SK-N-SH treated with all-trans-retinoic acid at 6 μM for 48 hours (cell line): ENCODE measurements at places on chromosomes 7 and 10.
A peak's percentile ranks its signal among the peaks of the same experiment; 100 is the strongest.

GRCh38 chr7:27155816-27156507 lies 513 bp downstream of the HOXA7 start:
- no peak for ATAC-seq

- no peak for ATAC-seq
Measured at GRCh38 chr10:110437761-110438341, 59.9 kb upstream of the DUSP5 start.

DNA sequence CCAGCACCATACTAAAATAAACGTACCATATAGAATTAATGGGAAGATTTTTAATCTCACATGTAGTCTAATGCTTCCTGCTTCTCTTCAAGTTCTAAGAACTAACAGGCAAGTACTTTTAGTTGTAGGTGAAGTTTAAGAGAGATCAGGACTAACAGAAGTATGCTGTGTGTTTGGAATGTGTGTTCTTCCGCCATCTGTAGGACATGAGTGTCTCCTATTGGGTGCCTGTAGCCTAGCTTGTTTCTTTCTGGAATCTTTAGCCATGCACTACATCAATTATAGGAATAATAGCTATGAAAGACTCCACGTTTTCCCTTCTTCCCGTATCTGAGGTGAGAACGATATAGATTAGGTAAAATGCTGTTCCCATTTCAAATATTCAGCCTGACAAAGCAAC lies 140.2 kb upstream of the AHR start:
- peak; percentile 50; the same call in 1 of the 3 replicates for ATAC-seq

DNA sequence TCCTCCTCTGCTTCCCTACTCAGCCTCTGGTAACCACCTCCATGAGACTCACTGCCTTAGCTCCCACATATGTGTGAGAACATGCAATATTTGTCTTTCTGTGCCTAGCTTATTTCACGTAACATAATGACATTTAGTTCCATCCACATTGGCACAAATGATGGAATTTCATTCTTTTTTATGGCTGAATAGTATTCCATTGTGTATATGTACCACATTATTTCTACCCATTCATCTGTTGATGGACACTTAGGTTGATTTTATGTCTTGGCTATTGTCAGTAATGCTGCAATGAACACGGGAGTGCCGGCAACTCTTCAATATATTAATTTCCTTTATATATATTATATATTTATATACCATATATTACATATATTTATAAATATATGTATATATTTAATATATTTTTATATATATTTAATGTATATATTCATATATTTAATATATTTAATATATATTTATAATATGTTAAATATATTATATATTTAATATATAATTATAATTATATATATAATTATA lies 1046.9 kb downstream of the DNAJB9 start:
- no peak for ATAC-seq

DNA sequence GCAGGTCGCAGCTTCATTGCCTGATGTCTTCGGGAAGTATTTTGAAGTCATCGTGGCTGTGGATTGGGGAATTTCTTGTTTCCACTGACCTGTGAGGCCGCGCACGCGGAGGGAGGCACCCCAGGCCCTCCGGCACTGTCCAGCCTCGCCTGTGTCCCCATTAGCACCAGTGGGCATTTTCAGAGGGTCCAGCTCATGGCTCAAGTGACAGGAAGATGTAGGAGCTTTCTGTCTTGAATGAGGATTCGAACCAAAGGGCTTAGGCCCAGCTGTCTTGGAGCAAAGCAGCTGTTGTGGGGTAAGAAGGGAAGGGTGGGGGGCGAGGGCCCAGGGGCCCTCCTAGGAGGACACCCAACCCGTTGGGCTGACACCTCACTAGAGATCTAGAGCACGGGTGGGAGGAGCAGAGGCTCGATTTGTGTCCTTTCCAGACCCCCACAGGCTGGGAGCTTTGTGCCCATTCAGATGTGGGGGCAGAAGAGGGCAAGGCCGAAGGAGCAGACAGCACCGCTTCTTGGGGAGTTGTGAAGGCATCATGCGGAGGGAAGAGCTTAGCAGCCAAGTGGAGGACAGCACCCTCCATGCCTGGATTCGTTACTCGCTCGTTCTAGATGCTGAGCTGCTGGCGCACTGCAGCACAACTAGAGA lies 914 bp downstream of the ZNF37A start:
- ATAC-seq, result no peak

- no peak for ATAC-seq
Measured at GRCh38 chr10:128573281-128573845, 447.1 kb upstream of the MKI67 start.

DNA sequence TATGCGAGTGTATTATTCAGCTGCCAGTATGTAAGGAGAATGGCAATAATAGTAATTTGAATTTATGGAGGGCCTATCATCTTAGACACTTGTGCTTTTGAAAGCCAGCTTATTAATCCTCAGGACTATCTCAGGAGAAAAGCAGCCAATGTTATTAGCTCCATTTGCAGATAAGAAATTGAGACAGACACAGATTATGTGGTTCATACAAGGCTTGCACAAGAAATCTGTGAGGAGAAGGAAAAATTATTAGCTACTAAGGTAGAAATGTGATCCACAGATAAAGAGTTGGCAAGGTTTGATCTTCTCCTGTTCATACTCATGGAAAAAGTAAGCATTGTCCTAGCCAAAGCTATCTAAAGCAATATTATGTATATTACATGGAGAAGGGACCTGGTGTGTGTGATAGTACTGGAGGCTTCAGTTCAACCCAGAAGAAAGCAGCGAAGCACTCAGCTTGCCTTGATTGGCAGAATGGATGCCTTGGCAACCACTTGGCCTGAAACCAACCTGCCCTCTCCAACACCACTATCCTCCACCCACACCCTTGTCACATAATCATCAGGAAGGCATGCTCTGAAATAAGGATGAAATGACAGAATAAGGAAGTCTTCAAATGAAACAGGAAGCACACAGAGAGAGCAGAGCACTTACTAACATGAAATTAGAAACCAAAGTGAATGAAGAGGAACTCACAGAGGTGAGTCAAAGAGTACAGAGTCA lies 18.0 kb downstream of the MACC1 start:
- ATAC-seq, result peak; percentile 93

- no peak for ATAC-seq
Measured at GRCh38 chr10:46314071-46314470, 27.3 kb downstream of the ANTXRL start.

DNA sequence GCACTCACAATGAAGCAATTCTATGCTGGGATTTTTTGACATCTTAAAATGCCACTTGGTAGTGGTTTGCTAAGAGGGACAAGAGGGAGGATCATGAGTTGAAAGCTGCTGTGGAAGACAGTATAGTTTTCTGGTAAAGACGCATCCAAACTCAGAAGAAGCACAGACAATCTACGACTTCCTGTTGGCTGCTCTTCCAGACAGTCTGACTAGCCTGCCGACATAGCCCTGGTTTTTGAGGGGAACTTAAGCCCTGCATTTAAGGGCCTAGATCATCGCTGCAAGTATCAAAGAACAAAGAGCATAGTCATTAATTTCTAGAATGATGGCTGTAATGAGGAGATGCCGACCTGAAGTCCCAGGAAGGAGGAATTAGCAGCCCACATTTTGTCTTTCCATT lies 99.9 kb upstream of the IKZF1 start:
- ATAC-seq, result no peak

DNA sequence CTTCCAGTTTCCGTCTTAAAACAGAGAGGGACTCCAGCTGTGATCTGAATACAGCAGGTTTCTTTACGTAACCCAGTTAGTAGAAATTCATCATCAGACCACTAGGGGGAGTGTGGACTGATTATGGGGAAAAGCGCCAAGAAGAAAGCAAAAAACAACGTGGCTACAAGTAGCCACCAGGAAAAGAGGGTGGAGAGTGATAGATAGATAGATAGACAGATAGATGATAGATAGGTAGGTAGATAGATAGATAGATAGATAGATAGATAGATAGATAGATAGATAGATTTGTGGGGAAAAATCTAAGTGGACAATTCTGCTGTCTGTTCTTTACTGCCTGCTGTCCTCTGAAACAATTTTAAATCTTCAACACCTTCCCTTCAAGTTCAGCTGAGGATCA lies 12.7 kb upstream of the AKR1B10 start:
- ATAC-seq, result peak; percentile 82

- ATAC-seq, result no peak
Measured at GRCh38 chr7:117227091-117227490, 95.8 kb downstream of the WNT2 start.

DNA sequence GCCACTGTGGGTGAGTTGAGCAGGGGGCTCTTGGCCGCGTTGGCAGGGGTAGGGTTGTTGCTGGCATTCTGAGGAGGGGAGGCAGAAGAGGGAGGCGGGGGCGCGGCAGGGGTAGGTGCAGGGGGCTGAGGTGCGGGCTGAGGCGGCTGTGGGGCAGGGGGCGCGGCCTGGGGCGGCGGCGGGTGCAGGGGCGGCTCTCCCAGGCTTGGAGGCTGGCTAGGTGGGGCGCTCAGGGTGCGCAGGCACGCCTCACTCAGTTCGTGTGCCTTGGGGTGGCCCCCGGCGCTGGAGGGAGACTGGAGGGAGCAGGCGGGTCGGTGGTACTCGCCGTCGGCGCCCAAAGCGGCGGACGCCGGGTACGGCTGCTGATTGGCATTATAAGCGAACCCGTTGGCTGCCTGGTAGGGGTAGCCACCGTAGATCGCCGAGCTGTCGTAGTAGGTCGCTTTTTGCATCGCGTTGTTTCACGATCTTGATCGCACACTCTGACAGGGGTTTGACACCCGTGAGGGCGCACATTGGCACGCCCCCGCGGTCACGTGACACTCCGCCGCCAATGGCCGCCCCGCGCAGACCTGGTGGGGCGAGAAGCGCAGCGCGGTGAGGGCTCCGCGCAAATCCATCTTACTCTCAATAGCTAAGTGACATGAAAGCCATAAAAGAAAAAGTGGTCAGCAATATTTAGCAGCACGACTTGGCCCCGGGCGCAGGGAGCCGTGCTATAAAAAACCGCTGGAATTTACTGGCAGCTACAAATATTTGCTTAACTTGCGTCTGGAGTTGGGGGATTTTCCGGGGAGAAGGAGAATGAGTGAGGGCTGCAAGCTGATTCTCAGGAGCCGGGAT lies 7.9 kb upstream of the HOXA2 start:
- ATAC-seq, result no peak

- ATAC-seq, result no peak
Measured at GRCh38 chr7:4139656-4140625, 542.2 kb upstream of the FOXK1 start.

DNA sequence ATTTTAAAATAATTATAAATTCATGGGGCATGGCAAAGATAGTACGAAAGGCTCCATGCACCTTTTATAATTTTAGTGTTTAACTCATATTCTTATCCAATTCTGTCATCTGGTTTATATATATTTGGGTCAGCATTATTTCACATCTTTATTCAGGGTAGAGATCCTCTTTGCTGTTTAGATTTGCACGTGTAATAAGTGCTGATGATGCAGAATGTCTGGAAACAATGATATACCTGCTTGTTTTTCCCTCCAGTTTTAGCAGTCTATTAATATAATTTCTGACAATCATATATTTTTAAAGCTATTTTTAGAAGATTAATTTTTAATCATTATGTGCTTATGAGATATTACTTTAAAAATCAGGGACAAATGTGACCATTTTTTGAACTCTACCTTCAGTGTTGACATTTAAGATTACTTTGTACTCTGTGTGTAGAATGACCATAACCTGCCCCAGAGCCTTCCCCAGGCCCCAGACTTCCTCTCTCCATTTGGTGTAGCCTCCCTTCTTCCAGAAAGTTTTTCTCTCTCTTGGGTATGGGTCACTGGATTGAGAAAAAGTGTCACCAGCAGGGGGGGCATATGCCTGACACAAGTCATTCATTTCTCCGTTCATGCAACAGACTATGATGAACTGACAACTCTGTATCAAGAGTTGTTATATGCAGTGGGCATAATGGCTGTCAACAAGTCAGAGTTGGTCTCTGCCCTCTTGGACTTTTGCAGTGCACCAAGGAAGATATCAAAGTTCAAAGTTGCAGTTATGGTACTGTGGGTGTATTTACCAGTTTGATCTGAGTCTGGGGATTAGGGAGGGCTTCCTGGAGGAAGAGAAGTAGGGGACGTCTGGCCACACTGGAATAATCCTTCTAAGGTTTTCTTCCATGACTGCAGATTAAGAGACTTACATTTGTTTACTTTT lies 192.6 kb upstream of the CCDC6 start:
- no peak; the same call in 2 of the 3 replicates for ATAC-seq

GRCh38 chr7:140058517-140058916 lies 4.2 kb downstream of the PARP12 start:
- ATAC-seq, result no peak

DNA sequence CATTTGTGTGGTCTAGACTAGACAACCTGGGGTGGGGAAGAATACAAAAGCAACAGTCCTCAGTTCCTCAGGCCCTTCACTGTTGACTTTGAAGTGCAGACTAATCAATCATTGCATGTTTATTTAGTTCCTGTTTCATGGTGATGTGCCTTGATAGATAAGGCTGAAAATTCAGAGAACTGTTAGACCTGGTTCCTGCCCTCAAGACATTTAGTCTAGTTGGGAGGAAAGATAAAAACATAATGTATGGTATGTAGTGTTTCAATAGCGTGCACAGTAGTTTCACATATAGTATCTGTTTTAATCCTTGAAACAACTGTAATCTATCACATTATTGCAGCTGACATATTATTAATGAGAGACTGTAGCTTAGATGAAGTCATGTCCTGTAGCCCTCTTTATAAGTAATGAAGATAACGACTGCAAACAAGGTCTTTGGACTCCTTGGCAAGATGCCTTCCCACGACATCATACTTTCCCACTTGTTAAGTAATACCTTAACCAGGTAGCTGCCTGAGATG lies 124.0 kb downstream of the CELF2 start:
- ATAC-seq, result no peak

GRCh38 chr10:33423154-33423529 lies 88.7 kb upstream of the NRP1 start:
- ATAC-seq, result no peak

DNA sequence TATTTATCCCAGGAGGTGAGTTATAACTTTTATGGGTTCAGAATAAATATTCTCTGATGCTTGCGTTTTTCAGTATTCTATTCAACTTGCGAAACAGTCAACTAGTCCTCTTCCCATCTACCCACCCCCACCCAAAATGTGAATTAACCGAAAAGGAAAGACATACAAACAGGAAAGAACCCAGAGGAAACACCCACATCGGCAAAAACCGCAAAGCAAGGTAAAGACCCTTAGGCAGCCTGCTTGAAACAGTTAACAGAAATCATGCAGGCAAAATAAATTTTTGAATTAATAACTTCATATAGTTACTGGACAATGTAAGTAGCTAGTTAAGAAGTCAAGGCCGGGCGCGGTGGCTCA lies 5.4 kb downstream of the ZC3HAV1 start:
- no peak for ATAC-seq

GRCh38 chr7:133654547-133654946 lies 401.7 kb downstream of the EXOC4 start:
- no peak for ATAC-seq

- ATAC-seq, result peak; percentile 95
Measured at GRCh38 chr7:107879400-107880035, 11.5 kb upstream of the DLD start.

GRCh38 chr10:102812231-102812876 lies 24.9 kb downstream of the CYP17A1 start:
- no peak for ATAC-seq

DNA sequence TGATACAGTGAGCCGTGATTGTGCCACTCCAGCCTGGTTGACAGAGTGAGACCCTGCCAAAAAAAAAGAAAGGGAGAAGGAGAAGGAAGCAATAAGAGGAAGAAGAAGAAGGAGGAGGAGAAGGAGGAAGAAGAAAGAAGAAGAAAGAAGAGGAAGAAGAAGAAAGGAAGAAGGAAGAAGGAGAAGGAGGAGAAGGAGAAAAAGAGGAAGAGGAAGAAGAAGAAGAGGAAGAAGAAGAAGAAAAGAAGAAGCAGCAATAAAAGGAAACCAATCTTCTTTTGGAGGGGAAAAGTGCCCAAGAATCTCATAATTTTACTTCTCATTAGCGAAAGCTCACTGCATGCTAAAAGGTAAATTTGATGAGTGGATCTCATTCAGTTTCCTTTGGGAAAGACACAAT lies 85.7 kb upstream of the GLCCI1 start:
- no peak for ATAC-seq
